ENCODE measurements at places on chromosomes 16 and 17. TPM values are rescaled to one million over a fixed set of nuclear protein-coding genes. Genes with fewer than 3 reads are reported as not detected.

GRCh38 chr16:88640039-88640495 lies 1.7 kb downstream of the IL17C start:
- DNase-seq, result no peak

GRCh38 chr16:53901408-53901807 lies 197.5 kb downstream of the FTO start:
- no peak for DNase-seq

DNA sequence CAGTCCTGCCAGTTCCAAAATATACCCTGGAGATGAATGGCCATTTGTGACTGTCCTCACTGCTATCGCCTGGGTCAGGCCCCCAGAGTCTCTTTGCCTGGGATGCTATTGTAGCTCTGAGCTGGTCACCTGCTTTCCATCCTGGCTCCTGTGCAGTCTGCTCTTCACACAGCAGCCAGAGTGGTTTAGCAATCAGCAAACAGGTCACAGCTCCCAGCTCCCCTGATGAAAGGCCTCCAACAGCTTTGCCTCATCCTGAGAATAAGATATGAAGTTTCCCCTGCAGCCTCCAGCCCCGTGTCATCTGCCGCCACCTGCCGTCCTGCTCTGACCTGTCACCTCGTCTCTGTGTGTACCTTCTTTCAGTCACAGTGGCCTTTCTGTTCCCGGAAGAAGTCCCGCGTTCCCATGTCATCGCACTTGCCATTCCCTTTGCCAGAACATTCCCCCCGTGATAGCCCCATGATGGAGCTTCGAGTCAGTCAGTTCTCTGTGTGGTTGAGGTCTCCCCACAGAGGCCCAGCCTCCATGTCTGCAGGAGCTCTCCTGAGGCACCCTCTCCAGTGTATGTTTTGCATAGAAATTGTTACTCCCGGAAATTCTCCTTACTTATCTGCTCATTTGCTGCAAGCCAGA lies 281.5 kb downstream of the SNX29 start:
- no peak for DNase-seq

GRCh38 chr16:5379954-5380353 lies 282.4 kb upstream of the EEF2KMT start:
- no peak for DNase-seq

DNA sequence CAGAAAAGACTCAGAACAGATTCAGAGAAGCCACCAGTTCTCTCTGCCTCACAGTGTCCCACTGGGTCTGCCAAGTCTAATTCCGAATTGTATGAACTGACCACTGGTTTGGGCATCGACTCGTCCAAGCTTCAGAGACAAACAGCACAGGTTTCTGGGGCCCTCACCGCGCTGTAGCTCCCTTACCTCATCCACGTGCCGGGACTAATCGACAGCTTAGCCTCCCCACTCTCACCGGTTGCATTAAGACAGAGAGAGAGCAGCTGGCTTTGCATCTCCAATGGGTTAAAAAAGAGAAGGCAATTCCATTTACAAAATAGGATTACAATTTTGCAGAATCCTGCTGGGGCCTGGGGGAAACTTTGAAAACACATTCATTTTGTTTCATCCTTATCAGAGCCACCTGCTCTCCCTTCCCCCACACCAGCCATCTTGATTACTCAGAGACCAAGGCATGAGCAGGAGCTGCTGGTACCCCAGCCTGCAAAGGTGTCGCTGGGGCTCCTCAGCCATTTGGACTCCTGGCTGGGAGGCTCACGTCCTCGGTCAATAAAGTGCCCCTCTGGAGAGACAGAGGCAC lies 95.3 kb upstream of the RPL38 start:
- no peak for DNase-seq

Gene G6PC1
- not detected for total RNA-seq

Data from SJSA1 (cell line).